HS-5 (cell line): ENCODE measurements at places on chromosomes 1 and 21.
A peak's percentile ranks its signal among the peaks of the same experiment; 100 is the strongest.

GRCh38 chr1:18557621-18558465 lies 72.8 kb upstream of the PAX7 start:
- no peak for DNase-seq

DNA sequence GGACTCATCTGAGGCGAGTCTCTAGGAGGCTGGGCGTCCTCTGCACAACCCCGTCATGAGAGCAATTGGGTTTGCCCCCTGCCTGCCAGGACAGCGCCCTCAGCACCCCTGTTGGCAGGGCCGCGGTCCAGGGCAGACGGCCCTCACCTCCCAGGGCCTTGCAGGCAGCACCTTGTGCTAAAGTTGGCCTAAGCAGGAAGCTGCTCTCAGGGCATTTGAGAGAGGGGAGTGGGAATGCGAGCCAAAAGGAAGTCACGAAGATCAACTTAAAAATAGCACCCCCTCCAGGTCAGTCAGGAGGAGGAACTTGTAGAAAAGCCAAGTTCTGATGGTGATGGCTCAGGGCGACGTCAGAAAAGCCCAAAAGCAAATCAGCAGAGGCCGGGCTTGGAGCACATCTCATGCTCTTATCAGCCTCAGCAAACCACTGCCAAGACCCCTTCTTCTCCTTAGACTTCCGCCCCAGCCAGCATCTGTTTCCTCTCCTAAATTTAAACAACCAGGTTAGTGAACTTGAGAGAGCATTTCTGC lies 12.6 kb upstream of the ADORA3 start:
- no peak for DNase-seq

DNA sequence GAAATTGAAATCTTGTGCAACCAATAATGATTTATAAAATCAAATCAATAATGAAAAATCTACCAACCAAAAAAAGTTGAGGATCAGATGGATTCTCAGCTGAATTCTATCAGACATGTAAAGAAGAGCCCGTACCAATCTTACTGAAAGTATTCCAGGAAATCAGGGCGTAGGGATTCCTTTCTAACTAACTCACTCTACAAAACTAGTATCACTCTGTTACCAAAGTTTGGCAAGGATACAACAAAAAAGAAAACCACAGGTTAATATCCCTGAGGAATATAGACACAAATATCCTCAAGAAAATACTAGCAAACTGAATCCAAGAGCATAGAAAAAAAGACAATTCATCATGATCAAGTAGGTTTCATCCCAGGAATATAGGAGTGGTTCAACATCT lies 52.8 kb upstream of the ADGRL4 start:
- no peak for DNase-seq

GRCh38 chr1:29319300-29320110 lies 83.2 kb downstream of the PTPRU start:
- no peak for DNase-seq

DNA sequence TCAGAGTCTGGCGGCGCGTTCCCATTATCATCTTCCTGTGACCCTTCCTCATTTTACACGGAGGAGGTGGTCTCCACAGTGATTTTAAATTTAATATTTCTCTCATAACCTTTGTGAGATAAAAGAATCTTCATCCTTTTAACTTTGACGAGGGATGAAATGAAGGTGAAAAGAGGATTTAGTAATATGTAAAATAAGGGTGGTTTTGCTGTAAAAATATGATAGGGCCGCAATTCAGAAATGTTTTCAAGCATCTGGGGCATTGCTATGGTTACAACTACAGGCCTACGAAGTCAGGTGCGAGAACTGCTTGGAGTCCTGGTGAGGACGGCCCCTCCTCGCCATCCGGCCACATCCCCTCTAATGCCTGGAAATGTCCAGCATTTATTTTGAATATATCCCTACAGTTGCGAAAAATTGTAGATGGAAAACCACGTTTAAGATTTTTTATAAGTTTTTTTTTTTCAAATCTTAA lies 422 bp upstream of the RSBN1 start:
- no peak for DNase-seq

DNA sequence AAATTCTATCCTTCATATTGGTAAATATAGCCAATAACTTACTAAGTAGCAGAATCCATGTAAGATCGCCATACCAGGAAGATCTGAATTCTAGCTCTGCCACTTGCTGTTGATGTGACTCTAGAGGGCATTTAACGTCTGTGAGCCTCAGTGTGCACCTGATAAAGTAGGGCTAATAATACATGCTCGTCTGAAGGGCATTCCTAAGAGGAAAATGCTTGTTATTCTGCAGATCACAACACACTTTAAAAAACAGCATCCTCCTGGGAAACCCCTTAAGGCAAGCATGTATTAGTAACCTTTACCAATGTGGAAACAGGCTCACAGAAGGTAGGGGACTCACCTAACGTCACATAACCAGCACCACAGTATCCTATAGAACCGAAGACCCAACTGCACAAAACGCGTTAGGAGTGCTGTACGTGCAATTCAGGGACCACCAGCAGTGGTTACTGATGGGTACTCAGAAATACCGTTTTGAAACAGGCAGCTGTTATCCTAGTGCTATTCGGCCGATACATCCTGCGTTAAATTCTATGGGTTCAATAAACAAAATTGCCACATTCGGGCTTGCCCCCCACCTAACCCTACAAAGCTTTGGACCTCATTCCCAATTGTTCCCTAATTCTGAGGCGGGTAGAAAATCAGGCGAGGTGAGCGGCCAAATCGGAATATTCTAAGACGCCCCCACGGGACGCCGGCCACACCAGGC lies 758 bp downstream of the DEPDC1 start:
- DNase-seq = no peak

GRCh38 chr1:32816676-32817158 lies 441 bp downstream of the YARS1 start:
- DNase-seq = peak; percentile 28

DNA sequence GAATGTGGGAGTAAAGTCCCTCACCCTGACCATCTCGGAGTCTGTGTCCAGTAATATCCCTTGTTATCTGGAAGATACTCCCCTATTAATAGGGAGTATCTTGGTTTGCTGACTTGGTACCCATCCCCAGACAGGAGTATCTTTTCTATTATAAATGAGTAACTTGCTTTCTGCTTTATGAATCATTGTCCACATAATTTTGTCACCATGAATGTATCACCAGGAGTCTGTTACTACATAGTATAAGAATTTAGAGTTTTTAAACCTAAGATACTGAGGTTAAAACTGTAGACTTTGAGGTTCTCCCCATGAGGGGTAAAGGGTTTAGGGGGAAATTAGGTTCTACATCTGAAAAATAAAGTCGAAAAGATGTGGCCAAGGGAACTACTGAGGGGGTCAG lies 175.6 kb downstream of the FCRL5 start:
- DNase-seq = no peak

DNA sequence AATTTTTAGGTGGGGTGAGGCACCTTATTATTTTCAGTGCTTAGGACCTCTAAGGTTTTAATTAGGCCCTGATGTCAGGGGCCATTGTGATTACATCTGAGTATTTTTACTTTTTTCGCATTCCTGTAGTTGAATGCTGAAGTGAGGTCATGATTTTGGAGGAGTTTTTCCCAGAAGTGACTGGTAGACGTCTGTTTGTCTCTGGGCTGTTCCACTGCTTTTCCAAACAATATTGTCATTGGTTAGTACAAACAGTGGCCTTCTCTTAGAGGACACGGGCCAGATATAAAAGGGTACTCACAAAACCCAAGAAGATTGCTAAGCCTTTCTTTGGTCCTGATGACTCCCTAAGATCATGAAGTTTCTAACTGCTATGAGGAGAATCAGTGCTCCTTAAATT lies 7.6 kb upstream of the RASAL2 start:
- DNase-seq = no peak

DNA sequence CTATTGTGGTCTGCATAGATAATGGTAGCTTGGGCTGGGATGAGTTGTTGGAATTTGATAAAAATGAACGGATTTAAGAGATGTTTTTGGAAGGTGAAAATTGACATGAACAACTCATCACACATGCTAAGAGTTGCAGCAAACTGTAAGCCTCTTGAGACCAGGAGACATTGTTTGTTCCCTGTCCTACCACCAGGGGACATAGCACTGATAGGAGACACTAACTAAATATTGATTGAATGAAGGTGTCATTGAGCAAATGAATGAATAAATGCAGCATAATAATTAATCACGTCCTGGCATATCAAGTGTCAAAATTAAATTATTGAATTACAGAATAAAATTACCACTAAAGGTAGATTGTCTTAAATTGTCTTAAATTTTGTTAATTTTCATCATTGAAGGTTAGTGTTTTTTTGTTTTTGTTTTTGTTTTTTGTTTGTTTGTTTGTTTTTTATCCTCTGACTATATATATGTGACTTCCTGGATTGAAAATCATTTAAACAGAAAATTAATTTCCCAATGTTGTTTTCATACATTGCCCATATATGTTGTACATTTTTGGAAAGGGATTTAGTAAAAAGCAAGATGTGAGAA lies 285.3 kb upstream of the C1orf105 start:
- no peak for DNase-seq

DNA sequence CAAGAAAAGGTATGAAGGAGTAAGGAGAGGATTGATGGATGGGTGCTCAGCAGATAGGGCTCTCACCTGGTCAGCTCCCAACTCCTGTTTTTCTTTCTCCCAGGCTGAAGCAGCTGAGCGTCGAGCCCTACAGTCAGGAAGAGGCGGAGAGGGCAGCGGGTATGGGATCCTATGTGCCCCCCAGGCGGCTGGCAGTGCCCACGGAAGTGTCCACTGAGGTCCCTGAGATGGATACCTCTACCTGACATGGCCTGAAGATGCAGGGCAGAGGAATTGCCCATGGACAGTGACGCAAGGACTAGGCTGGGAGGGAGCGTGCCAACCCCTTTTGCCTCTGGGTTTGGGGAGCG lies 739 bp downstream of the ZNF593 start:
- DNase-seq = no peak

GRCh38 chr1:158998037-158998780 lies 11.5 kb upstream of the IFI16 start:
- DNase-seq = no peak

GRCh38 chr1:24759492-24759891 lies 14.2 kb downstream of the CLIC4 start:
- DNase-seq = no peak

DNA sequence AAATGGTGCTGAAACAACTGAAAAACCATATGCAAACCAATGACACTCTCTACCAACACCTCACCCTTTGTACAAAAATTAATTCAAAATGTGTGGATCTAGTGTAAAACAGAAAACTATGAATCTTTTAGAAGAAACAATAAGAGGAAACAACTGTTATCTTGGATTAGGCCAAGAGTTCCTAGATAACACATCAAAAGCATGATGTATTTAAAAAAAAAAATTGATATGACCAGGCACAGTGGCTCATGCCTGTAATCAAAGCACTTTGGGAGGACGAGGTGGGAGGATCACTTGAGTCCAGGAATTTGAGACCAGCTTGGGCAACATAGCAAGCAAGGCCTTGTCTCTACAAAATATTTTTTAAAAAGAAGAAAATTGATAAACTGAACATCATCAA lies 79.0 kb downstream of the EIF4G3 start:
- DNase-seq = no peak

DNA sequence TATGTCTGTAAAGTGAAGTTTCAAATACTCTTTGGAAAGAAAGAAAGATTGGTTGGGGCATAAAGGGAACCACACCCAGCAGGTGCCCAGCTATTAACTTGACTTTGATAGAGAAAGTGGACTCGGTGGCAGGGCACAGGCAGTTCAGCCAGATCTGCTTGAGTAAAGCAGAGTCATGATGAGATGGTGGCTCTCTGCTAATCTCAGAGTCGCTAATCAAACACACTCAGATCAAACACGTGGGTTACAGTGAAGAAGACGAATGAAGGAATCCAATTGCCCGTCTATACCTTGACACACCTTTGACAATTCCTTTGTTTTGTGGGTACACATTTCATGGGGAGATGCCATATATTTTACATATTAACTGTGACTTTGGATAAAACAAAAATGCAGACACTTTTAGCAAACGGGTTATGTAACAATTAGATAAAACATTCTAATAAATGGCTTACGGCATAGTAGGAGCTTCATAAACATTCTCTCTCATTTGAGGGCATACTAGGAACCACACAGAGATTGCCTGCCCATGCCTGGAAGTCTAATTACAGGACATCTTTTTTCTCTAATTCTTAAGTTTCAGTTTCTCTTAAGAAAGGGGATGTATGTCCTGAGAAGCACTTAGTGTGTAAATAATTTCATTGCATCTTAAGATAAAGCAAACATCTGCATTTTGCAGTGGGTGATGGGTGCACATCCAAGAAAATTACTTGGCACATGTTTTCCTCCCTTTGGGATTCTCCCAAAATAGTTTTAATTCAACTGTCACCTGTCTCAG lies 7.2 kb downstream of the CBR1 start:
- DNase-seq = no peak

- no peak for DNase-seq
Measured at GRCh38 chr21:45384656-45385548, 20.1 kb upstream of the COL18A1 start.

DNA sequence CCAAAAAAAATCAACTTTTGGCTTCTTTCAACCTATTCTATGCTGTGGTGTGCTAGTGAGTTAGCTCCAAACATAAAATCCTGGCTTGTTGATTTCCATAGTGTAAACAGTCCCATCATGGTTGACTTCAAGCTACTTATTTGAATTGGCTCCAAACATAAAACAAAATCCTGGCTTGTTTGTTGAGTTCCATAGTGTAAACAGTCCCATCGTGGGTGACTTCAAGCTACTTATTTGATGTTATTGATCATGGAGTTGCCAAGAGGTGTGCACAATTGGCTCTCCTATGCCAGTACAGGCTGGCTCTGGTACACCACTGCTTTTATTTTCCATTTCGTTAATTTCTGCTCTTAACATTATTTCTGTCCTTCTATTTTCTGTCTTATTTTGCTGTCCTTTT lies 1.8 kb upstream of the COA6 start:
- DNase-seq = no peak

GRCh38 chr1:66585002-66585401 lies 51.0 kb downstream of the SGIP1 start:
- no peak for DNase-seq

- DNase-seq = no peak
Measured at GRCh38 chr1:221457685-221458446, 284.0 kb downstream of the DUSP10 start.

DNA sequence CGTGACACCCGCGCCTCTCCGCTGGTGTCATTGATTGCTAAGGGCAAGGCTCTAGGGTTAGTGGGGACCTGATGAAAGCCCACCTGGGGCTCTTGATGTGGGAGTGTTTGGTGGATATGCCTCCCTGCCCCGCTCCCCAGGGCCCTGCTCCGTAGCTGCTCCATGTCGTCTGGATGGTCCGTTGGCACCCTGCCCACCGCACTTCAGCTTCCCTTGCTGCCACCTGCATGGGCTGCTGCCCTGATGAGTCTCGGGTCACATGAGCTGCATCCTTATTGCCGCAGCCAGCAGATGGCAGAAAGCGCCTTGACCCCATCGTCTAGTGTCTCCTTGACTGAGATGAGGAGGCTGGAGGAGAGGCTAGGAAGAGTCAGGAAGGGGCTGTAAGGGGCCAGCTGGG lies 439.4 kb downstream of the CAMTA1 start:
- no peak for DNase-seq

DNA sequence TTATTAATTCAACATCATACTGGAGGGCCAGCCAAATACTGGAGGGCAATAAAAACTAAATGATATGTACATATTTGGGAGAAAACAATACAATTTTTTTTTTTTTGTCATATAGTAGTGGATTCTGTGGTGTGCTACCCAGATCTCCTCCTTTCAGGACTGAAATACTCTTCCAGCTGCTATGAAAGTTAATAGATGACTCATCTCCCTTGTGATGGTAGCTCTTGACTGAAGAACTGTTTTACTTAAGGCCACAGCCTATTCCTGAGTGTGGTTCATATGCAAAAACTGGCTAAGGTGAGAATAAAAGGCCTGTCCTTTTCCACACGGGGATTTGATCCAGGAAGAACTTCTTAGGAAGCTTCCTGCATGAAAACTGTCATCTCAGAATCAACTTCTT lies 307.9 kb downstream of the HLX start:
- DNase-seq = no peak
